ENCODE measurements at places on chromosomes 11 and 22.

- no peak for DNase-seq
Measured at GRCh38 chr11:87351676-87352075, 313.9 kb downstream of the TMEM135 start.

GRCh38 chr11:32890843-32891656 lies 1.6 kb upstream of the QSER1 start:
- no peak for DNase-seq

DNA sequence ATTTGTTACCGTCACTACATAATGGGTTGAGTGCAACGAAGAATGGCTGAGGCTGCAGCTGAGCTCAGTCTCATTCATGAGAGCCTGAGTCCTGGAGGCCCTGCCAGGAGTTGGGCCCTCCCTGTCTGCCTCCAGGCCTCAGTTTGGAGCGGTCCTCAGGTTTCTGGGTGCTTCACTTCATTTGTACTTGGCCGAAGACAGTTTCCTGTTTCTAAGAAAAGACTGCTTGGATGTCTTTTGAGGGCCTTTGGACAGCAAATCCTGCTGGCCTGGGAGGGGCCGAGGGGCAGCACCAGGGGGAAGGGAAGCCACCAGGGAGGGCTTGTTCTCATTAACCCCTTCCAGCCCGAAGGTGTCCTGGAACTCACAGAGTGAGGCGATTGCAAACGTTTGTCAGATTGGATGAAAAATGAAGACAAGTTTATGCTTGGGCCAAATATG lies 163.1 kb downstream of the ETS1 start:
- DNase-seq = peak; percentile 84

DNA sequence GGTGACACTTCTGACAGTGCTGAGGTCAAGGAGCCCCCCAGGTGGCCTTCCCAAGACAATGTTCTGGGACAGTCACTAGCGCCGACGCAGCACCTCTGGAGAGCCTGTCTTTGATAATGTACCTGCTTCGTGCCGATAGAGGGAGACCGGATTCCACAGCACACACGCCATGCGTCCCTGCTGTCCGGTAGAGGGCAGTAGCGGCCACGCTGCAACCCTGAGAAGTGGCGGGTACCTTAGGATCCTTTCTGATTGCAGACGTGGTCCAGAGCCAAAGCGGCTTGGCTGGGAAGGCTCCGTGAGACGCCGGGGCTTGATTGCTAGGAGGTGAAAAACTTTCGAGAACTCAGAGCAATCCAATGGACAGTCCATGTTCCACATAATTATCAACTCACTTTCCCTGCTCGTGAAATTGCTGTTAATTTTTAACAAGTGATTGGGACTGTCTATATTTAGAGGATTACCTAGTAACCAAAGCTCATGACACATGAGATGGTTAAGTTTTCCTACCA lies 11.4 kb upstream of the BARX2 start:
- no peak for DNase-seq

- no peak for DNase-seq
Measured at GRCh38 chr11:66126064-66126463, 56.0 kb downstream of the PACS1 start.

GRCh38 chr11:34238966-34239365 lies 118.8 kb downstream of the ABTB2 start:
- DNase-seq = peak; percentile 35

DNA sequence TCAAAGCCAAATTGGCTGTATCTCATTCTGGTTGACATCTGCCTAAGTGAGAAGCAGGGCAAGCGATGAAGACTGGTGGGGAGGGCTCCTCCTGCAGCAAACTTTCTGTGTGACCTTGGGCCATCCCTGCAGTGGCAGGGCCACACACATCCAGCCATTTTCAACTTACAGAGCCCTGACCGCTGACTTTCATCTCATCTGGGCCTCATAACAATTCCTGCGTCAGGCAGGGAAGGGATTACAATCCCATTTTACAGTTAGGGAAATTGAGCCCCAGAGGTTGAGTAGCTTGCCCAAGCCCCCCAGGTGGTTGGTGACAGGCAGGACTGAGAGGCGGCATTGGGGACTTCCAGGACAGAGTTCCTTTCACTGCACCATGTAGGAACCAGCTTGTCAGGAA lies 21.9 kb downstream of the TPBGL start:
- DNase-seq = peak; percentile 65

DNA sequence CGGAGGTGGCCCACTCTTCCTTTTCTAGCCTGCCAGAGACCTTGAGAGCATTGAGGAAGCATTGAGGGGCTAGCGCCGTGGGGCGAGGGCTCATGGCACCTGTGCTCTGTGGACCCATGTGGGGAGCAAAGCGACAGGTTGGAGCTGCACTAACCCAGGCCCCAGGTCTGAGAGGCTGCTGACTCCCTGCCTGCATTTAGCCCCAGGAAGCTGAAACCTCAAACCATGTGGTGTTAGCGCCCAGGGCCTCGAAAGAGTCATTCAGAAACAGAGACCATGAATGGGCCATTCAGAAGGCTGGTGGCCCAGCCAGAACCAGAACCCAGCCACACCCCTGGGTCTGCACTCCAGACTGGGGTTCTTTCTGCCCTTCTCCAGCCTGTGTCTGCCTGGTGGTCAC lies 88.6 kb downstream of the BCR start:
- no peak for DNase-seq

DNA sequence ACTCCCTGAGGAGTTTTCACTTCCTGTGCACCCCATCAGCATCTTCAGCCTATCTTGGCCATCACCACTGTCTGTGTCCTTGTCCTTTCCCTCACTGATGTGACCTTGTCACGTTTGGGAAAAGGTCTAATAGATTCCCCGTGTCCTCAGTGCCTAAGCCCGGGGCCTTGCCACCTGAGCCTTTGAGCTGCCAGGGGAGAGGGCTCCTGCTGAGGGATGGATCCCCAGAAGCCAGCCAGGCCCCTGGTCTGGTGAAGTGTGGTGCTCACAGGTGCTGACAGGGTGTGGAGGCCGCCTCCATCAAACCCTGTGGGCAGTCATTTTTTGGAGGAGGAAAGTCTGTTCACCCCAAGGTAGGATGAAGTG lies 47.2 kb downstream of the GAB4 start:
- DNase-seq = no peak

DNA sequence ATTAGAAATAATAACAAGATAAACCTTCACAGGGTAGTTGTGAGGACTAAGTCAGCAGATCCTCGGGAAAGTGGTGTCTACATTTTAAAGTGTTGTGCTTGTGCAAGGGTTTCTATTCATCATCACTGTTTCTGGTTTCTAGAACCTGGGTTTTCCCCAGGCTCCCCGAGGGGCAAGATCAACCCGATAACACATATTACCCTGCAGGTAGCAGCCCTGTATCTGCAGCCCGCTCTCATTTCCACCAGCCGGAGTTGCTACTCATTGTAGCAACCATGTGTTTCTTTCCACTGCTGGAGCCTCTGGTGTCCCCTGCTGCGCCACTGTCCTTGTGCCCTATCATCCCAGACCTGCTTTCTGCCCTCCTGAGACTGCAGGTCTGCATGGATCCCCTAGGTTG lies 67.0 kb downstream of the MIAT start:
- DNase-seq = no peak

DNA sequence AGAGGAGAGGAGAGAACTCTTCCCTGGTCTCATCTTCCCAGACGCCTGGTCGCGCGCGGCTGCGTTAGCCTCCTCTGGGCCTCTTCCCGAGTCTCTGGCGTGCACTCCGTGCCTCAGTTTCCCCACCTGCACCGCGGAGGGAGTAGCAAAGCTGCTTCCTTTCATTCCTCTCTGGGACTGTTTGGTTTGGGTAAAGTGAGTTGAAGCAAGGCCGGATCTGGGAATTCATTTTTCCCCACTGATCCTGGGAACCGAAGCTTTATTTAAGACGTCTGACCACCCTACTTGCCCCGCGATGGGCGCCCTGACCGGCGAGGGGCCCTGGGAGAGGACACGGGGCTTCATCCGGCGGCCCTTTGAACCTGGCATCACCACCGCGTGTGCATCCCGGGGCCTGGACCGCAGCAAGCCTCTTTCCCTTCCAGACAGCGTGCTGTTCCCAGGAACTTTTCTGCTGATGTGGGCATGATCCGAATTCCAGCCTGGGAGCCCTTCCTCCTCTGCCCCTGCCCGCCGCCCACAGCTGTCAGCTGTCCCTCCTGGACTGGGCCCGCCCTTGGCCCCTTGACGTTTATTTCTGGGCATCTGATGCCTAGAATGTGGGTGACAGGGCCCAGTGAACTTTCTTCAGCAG lies 758 bp downstream of the LDLRAD3 start:
- peak; percentile 77 for DNase-seq

- DNase-seq = no peak
Measured at GRCh38 chr11:31607914-31608313, 98.3 kb downstream of the ELP4 start.

DNA sequence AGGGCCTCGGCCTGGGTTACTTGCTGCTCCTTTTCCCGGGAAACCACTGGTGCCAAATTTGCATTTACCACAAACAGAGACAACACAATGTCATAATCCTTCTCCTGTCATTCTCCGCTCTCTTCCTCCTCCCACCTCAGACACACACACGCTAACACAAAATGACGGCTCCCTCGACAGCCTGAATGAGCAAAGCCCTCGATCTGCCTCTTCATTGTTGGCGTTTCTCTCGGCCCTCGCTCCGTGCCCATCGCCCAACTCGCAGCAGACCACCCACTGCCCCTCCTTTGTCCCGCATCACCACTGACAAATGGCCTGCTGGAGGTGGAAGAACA lies 12.5 kb upstream of the TCF20 start:
- DNase-seq = no peak

- no peak for DNase-seq
Measured at GRCh38 chr22:49210606-49211005, 617.1 kb downstream of the BRD1 start.

DNA sequence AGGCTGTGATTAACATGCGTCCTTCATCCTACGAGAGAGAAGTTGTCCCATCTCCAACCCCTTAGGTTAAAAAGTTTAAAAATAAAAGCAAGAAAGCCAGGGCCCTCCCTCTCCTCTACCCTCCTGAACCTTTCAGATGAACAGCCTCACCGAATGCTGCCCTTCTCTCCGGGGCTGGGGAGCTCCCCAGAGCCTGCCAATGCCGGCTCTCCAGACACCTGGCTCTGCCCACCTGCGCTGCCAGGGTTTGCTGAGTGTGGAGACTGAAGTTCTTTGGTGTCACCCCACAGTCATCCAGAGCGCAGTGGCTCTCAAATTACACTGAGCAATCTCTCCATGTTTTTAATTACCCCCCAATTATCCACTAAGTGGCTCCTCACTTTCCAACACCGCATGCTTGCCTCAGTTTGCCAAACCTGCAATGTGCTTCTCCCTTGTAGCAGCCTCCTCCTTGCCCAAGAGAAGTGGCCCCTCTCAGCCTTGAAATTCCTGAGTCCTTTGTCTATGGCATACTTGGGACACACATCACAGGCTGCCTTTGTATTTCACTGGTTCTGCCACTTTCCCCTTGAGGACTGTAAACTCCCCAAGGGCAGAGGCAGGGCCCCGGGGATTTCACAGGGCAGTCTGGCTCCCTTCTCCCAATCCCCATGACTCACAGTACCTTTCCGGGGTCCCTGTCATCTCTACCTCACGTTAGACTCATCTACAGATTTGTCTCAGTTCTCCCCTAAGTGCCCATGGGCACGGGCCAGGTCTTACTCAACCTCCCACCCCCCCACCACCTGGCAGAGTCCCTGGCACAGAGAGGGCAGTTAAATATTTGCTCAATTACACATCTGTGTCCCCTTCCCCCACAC lies 2.0 kb downstream of the MYH9 start:
- DNase-seq = peak; percentile 87

- no peak for DNase-seq
Measured at GRCh38 chr11:27926486-27926885, 181.5 kb downstream of the KIF18A start.

DNA sequence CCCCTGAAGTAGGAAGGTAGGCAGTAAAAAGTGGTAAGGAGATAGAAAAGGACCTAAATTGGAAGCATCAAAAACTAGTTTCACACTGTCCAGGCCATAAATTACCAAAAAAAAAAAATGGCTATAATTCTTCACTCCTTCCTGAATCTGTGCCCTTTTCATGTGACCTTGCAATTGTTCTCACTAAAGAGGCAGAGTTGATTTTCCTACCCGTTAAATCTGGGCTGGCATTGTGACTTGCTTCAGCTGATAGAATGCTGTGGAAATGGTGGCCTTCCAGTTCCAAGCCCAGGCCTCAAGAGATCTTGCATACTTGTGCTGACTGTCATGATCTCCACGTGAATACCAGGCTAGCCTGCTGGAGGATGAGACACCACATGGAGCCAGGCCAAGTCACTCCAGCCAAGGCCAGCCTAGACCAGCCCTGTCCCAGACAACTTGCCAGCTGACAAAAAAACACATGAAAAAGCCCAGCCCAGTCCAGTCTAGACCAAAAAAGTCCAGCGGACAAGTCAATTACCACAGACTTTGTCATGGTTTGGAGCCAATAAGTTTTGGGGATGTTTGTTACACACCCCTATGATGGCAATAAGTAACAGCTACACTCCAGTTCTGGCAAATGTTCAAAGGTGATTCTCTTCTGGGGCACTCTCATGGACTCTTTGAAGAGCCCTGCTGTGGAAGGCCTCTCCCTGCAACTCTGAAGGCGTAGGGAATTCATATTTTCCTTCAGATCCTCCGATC lies 51.4 kb upstream of the NUP50 start:
- DNase-seq = no peak

GRCh38 chr11:33321422-33321821 lies 64.2 kb downstream of the HIPK3 start:
- no peak for DNase-seq

- peak; percentile 68 for DNase-seq
Measured at GRCh38 chr11:2267851-2268728, 2.3 kb downstream of the ASCL2 start.

DNA sequence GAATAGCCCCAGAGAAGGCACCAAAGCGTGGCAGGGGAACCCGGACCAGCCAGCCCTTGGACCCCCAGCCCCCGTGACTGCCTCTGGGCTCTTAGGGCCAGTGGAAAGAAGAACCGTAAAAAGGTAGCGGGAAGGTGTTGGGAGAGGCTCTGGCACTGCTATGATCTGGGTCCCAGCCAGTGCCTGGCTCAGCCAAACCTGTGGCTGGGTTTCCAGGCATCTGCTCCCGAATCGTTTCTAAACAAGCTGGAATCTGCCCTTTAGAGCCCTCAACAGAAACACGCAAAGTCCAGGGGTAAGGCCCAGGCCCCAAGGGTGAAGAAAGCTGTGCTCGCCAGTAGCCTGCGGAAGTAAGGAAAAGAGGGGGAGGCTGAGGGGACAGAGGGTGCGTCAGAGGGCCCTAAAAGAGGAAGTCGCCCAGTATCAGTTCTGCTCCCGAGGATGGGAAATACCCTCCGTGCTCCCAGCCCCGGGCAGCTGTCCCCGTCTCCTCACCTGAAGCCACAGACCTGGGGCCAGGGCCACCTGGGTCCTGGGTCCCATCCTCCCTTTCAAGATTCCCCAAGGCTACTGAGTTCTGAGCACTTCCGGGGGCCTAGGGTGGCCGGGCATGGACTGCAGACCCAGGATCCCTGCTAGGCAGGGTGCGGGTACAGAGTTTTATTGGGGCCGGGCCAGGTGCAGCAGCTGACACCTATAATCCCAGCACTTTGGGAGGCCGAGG lies 24.7 kb downstream of the IL10RA start:
- DNase-seq = no peak

GRCh38 chr11:65060913-65061408 lies 2.6 kb upstream of the NAALADL1 start:
- DNase-seq = no peak

GRCh38 chr22:28855355-28856094 lies 27.8 kb upstream of the ZNRF3 start:
- DNase-seq = no peak
